Naive thymus-derived CD8-positive, alpha-beta T cell (primary cell): ENCODE measurements at places on chromosomes 3 and 15. TPM values are rescaled to one million over a fixed set of nuclear protein-coding genes. Genes with fewer than 3 reads are reported as not detected.

Gene B3GNT5
- not detected for polyA plus RNA-seq

Gene PIERCE2
- 0.44 TPM for polyA plus RNA-seq

Gene CAV3
- not detected for polyA plus RNA-seq

Gene FHIT
- 16.8 TPM for polyA plus RNA-seq

GRCh38 chr3:55000953-55001352 is 73.1 kb upstream of the LRTM1 start:
- H3K36me3 ChIP-seq = no peaks in the 10 kb centered on the region
- no peaks in the 10 kb centered on the region for H3K27me3 ChIP-seq
- no peak overlapping the region for H3K4me3 ChIP-seq
- H3K27ac ChIP-seq = no peak overlapping the region
- H3K4me1 ChIP-seq = no peaks in the 10 kb centered on the region
- DNase-seq = no peak

GRCh38 chr15:65646486-65646885 is 24.7 kb downstream of the SLC24A1 start:
- no peak overlapping the region for H3K4me3 ChIP-seq
- no peaks in the 10 kb centered on the region for H3K4me1 ChIP-seq
- no peaks in the 10 kb centered on the region for H3K36me3 ChIP-seq
- DNase-seq = no peak
- no peaks in the 10 kb centered on the region for H3K27me3 ChIP-seq
- H3K27ac ChIP-seq = no peak overlapping the region

DNA sequence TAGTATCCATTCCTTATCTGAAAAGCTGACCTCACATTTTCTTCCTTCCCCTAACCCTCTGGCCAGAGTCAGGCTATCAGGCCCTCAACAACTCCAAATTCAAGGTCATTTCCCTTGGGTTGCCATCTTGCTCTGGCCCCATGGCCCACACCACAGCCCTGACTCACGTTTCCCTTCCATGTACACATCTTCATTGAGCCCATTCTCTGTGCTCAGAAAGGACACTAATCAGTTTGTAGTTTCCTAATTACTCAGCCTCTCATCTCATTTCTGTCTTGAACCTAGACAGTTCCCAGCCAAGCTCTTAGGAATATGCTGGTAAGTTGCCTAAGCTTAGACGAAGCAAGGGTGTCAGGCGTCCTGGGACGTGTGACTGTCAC is 14.9 kb downstream of the TGM5 start:
- H3K36me3 ChIP-seq = no peaks in the 10 kb centered on the region
- DNase-seq = no peak
- no peak overlapping the region for H3K4me3 ChIP-seq
- peaks cover 16% of the 10 kb centered on the region for H3K27me3 ChIP-seq
- H3K4me1 ChIP-seq = peaks cover 6% of the 10 kb centered on the region

GRCh38 chr15:58046467-58046866 is 19.0 kb downstream of the ALDH1A2 start:
- DNase-seq = no peak
- peaks cover 26% of the 10 kb centered on the region for H3K27me3 ChIP-seq
- no peaks in the 10 kb centered on the region for H3K36me3 ChIP-seq
- no peak overlapping the region for H3K27ac ChIP-seq
- H3K4me1 ChIP-seq = no peaks in the 10 kb centered on the region

- no peaks in the 10 kb centered on the region for H3K27me3 ChIP-seq
- H3K4me3 ChIP-seq = no peak overlapping the region
- peaks cover 12% of the 10 kb centered on the region for H3K36me3 ChIP-seq
These were observed 844 bp downstream of the IMPG2 start for GRCh38 chr3:101319531-101319930.

DNA sequence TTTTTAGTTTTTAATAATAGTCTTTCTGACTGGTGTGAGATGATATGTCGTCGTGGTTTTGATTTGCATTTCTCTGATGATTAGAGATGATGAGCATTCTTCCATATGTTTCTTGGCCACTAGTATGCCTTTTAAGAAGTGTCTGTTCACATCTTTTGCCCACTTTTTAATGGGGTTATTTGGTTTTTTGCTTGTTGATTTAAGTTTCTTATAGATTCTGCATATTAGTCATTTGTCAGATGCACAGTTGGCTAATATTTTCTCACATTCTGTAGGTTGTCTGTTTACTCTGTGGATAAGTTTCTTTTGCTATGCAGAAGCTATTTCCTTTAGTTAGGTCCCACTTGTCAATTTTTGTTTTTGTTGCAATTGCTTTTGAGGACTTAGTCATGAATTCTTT is 185.4 kb downstream of the SUCNR1 start:
- DNase-seq = no peak
- H3K4me3 ChIP-seq = no peak overlapping the region
- H3K27me3 ChIP-seq = no peaks in the 10 kb centered on the region
- no peak overlapping the region for H3K27ac ChIP-seq
- no peaks in the 10 kb centered on the region for H3K36me3 ChIP-seq
- no peaks in the 10 kb centered on the region for H3K4me1 ChIP-seq

- DNase-seq = no peak
- no peaks in the 10 kb centered on the region for H3K36me3 ChIP-seq
- no peaks in the 10 kb centered on the region for H3K27me3 ChIP-seq
- H3K4me3 ChIP-seq = peak overlapping the region; percentile 70
- peak overlapping the region; percentile 93 for H3K27ac ChIP-seq
These were observed 76.8 kb downstream of the TAMM41 start for GRCh38 chr3:11769704-11770476.

DNA sequence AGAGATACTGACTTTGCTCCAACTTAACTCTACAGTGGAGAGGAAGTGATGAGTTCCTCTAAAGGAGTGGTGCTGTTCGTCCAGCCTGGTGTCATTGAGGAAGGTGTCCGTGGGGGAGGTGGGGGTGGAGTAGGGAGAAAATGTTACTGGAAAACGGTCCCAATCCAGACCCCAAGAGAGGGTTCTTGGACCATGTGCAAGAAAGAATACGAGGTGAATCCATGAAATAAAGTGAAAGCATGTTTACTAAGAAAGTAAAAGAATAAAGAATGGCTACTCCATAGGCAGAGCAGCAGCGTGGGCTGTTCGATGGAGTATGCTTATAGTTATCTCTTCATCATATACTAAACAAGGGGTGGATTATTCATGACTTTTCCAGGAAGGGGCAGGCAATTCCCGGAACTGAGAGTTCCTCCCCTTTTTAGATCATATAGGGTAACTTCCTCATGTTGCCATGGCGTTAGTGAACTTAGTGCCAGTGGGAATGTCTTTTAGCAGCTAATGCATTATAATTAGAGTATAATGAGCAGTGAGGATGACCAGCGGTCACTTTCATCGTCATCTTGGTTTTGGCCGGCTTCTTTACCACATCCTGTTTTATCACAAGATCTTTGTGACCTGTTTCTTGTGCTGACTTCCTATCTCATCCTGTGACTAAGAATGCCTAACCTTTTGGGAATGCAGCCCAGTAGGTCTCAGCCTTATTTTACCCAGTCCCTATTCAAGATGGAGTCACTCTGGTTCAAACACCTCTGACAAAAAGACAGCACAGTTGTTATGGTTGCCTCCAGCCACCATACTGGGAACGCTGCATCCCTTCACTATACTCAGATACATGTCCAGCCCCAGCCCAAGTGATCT is 38.6 kb downstream of the CLEC3B start:
- peaks cover 17% of the 10 kb centered on the region for H3K27me3 ChIP-seq
- no peak overlapping the region for H3K27ac ChIP-seq
- no peak overlapping the region for H3K4me3 ChIP-seq
- H3K36me3 ChIP-seq = no peaks in the 10 kb centered on the region

GRCh38 chr3:66386925-66387650 is 113.7 kb downstream of the LRIG1 start:
- no peak overlapping the region for H3K4me3 ChIP-seq
- H3K36me3 ChIP-seq = peaks cover 67% of the 10 kb centered on the region
- H3K27ac ChIP-seq = no peak overlapping the region
- no peaks in the 10 kb centered on the region for H3K27me3 ChIP-seq

GRCh38 chr3:113615976-113616375 is 80.5 kb downstream of the USF3 start:
- no peaks in the 10 kb centered on the region for H3K4me1 ChIP-seq
- H3K27me3 ChIP-seq = no peaks in the 10 kb centered on the region
- H3K4me3 ChIP-seq = no peak overlapping the region
- H3K27ac ChIP-seq = no peak overlapping the region
- no peak for DNase-seq

DNA sequence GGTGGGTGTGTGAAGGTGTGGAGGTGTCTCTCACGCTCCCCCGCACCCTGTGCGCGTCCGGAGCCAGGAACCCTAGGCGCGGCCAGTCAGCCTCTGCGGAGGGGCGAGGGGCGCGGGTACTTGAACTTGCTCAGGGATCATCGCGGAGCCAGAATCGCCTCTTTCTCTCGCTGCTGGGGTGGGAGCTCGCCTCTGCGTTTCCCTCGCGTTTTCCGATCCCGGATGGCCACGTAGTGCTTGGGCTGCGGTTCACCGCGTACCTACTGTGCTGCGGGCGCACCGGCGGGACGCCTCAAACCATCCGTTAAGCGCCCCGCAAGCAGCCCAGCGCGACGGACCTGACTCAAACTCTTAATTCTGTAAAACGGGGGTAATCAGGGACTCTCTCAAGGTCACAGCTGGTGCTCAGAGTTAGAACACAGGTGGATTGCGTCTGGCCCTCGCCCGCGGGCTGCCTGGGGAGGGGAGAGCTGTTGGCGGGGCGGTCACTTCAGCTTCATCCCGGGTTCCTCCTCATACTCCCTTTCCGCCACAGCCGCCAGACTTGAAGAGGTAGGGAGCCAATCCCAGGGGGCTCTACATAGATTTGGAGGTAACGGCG is 686 bp downstream of the MYRIP start:
- peak overlapping the region; percentile 71 for H3K4me3 ChIP-seq
- peaks cover 16% of the 10 kb centered on the region for H3K4me1 ChIP-seq
- H3K27me3 ChIP-seq = peaks cover 52% of the 10 kb centered on the region
- peaks cover 18% of the 10 kb centered on the region for H3K36me3 ChIP-seq
- no peak overlapping the region for H3K27ac ChIP-seq

GRCh38 chr3:15476378-15476777 is 45.1 kb downstream of the COLQ start:
- no peaks in the 10 kb centered on the region for H3K27me3 ChIP-seq
- DNase-seq = no peak
- H3K4me3 ChIP-seq = no peak overlapping the region

- no peaks in the 10 kb centered on the region for H3K36me3 ChIP-seq
- DNase-seq = no peak
- H3K27me3 ChIP-seq = peaks cover 8% of the 10 kb centered on the region
These were observed 89.9 kb upstream of the DCBLD2 start for GRCh38 chr3:98991393-98991792.

GRCh38 chr15:31296646-31297574 is 29.7 kb upstream of the KLF13 start:
- peaks cover 8% of the 10 kb centered on the region for H3K4me1 ChIP-seq
- H3K36me3 ChIP-seq = no peaks in the 10 kb centered on the region
- no peak for DNase-seq
- H3K27ac ChIP-seq = no peak overlapping the region
- H3K4me3 ChIP-seq = no peak overlapping the region
- H3K27me3 ChIP-seq = no peaks in the 10 kb centered on the region

DNA sequence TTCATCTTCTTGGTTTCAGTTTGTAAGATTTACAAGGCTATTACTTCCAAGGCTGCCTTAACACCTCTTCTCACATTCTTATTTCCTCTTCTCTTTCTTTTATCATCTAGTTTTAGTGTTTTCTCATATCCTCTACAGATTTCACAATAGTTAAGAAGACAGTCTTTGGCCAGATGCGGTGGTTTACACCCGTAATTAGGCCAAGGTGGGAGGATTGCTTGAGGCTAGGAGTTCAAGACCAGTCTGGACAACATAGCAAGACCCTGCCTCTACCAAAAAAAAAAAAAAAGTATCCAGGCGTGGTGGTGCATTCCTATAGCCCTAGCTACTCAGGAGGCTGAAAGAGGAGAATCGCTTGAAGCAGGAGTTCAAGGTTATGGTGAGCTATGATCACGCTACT is 3.5 kb upstream of the ALDH1A2 start:
- H3K27ac ChIP-seq = no peak overlapping the region
- H3K4me1 ChIP-seq = peaks cover 9% of the 10 kb centered on the region
- H3K36me3 ChIP-seq = peaks cover 3% of the 10 kb centered on the region
- peaks cover 61% of the 10 kb centered on the region for H3K27me3 ChIP-seq

- H3K4me3 ChIP-seq = no peak overlapping the region
- H3K36me3 ChIP-seq = no peaks in the 10 kb centered on the region
- peaks cover 10% of the 10 kb centered on the region for H3K27me3 ChIP-seq
- H3K4me1 ChIP-seq = no peaks in the 10 kb centered on the region
- H3K27ac ChIP-seq = no peak overlapping the region
These were observed 198.0 kb upstream of the NR2E3 start for GRCh38 chr15:71612397-71612722.

GRCh38 chr3:171444001-171444690 is 16.1 kb downstream of the TNIK start:
- H3K27me3 ChIP-seq = no peaks in the 10 kb centered on the region
- H3K27ac ChIP-seq = no peak overlapping the region
- H3K4me3 ChIP-seq = no peak overlapping the region
- DNase-seq = no peak
- H3K4me1 ChIP-seq = peaks cover 76% of the 10 kb centered on the region
- H3K36me3 ChIP-seq = peaks cover 11% of the 10 kb centered on the region

- H3K27ac ChIP-seq = no peak overlapping the region
- H3K4me3 ChIP-seq = no peak overlapping the region
These were observed 212.6 kb upstream of the ICE2 start for GRCh38 chr15:60691508-60692047.

DNA sequence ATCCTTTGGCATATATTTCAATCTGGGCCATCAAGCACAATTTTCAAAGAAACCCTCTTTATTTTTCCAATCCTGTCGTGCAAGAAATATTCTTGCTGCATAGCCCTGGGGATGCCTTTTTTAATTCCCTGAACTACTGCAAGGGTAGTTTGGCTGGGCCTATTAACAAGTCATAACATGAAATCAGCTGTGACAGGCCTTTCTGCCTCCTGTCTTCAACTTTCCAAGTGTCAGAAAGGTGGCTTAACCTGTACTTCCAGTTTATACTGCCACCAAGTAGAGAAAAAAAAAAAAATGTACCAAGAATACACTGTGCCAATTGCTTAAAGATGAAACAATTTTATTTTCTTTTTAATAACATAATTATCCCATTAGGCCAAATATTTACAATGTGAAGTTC is 32.4 kb upstream of the SPPL2A start:
- H3K36me3 ChIP-seq = no peaks in the 10 kb centered on the region
- H3K27ac ChIP-seq = no peak overlapping the region
- DNase-seq = no peak

GRCh38 chr3:45225465-45226205 is 452 bp downstream of the TMEM158 start:
- no peak overlapping the region for H3K4me3 ChIP-seq
- peak; percentile 45 for DNase-seq
- H3K27me3 ChIP-seq = peaks cover 57% of the 10 kb centered on the region
- H3K27ac ChIP-seq = no peak overlapping the region

DNA sequence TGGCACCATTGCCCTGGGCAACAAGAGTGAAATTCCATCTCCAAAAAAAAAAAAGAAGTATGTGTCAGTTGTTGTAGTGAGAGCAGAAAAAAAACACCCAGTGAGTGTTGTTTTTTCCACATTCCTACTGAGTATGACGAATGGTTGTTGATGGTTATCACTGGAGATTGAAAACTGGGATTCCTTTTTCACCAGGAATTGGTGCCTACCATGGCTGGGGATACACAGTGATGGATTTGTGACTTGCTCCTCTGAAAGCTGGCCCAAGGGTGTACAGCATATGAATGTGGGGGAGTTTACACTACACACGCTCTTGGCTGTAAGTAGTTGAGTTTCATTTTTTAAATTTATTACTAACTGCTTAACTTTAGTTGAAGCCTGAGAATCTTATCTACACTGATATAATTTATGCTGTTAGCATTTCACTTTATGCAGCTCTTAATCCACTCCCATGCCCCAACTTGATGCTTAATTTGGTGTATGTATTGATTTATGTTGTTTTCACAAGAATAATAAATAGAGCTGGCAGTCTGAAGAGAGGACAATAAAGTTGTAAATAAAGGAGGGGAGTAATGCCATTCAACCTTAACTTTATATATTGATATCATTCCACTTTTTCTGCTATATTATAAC is 56.0 kb upstream of the MME start:
- H3K4me3 ChIP-seq = no peak overlapping the region
- H3K27me3 ChIP-seq = no peaks in the 10 kb centered on the region
- H3K4me1 ChIP-seq = peaks cover 1% of the 10 kb centered on the region
- no peak overlapping the region for H3K27ac ChIP-seq
